ENCODE measurements at places on chromosomes 13 and 19. TPM values are rescaled to one million over a fixed set of nuclear protein-coding genes. Genes with fewer than 3 reads are reported as not detected.

DNA sequence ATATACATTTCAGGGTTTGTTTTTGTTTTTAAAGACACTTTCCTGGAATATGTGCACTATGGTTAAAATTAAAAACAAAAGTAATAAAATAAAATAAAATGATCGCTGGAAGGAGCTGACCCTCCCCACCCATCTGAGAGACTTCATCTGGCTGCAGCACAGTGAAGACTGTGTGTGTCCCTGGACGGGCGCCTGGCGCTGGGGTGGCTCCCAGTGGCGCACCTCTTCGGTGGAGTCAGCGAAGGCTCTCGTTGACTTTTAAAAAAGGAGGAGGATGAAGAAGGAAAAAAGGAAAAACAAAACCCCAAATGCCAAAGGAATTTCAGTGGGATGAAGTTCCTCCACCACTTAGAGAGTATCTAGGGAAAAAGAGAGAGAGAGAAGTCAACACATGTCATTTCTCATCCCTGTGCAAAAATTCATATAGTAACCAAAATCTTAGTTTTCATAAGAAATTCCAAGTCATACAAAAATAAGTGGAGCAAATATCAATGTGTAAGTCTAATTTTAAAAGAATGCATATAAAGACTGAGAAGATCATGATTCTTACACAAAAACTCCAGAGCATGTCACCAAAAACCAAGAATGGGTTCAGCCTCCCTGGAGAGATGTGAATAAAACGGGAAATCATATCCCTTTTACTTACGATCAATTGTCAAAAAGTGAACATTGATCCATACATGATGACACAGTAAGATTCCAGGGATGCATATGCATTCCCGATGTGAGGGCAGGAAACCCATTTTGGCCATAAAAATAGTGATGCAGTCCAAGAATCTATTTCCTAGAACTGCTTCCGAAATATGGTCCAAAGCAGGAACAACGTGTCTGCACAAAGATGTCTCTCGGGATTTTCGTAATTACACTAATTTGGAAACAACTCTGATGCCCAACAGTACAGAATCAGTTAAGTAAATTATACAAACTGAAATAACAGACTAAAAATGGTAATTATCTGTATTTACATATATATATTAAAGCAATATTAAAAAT is 123.8 kb downstream of the STK24 start:
- DNase-seq, result no peak
- no peaks in the 10 kb centered on the region for H3K27me3 ChIP-seq
- peaks cover 11% of the 10 kb centered on the region for H3K36me3 ChIP-seq
- no peaks in the 10 kb centered on the region for H3K4me1 ChIP-seq
- H3K4me3 ChIP-seq, result no peak overlapping the region

DNA sequence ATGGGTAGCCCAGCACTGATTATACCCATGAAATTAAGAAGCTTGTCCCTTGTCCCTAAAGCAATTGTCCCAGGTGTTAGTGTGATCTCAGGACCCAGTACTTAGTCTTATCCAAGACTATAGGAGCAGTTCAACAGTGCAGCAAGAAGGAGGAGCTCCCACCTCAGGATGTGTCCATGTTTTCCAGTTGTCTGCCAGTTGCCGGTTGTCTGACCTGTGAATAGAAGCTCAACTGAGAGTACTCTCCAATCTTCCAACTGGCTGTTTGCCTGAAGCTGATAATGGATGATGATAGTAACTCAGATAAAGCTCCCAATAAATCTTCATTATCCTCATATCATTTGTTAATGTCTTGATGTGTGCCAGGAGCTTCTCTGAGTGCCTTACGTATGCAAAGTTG is 107.2 kb upstream of the HTR2A start:
- H3K4me1 ChIP-seq, result no peaks in the 10 kb centered on the region
- no peak for DNase-seq
- no peak overlapping the region for H3K4me3 ChIP-seq

GRCh38 chr19:44745341-44745831 is 3.1 kb upstream of the BCL3 start:
- DNase-seq, result no peak
- H3K36me3 ChIP-seq, result no peaks in the 10 kb centered on the region
- H3K4me3 ChIP-seq, result no peak overlapping the region
- peaks cover 9% of the 10 kb centered on the region for H3K4me1 ChIP-seq
- H3K27me3 ChIP-seq, result no peaks in the 10 kb centered on the region
- no peak overlapping the region for H3K27ac ChIP-seq

DNA sequence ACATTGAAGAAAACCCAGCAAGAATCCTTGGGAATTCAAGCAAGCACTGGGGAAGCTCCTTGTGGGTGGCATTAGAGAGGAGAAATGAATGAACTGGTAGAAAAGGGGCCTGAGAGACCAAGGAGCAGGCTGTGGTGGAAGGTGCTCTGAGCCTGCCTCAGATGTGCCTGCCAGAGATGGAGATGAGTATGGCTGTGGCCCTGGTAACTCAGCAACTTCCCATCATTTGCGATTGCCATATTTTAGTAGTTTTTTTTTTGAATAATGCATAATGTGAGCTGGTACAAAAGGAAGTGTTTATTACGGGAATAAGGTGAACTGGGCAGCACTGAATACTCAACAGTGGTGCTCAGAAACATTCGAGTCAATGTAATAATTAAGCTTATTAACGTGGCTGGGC is 39.1 kb downstream of the ERICH6B start:
- no peaks in the 10 kb centered on the region for H3K36me3 ChIP-seq
- no peak overlapping the region for H3K4me3 ChIP-seq
- H3K27me3 ChIP-seq, result no peaks in the 10 kb centered on the region

DNA sequence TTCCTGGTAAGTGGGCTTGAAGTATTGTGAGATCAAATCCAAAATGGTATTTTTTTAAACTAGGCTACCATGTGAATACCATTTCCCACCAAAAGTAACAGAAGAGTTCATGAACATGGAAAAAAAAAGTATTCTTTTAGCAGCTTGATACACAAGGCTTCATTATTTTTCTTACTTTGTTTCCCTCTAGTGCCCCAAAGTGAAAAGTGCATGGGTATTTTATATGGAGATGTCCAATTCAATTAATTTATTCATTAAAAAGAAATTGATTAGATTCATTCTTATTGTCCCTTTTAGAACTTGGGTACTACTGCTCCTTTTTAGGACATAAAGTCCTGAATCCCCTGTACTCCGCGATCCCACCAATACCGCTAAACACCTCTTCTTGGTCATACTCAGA is 28.6 kb upstream of the SCEL start:
- peak; percentile 62 for DNase-seq
- no peak overlapping the region for H3K27ac ChIP-seq
- peaks cover 30% of the 10 kb centered on the region for H3K4me1 ChIP-seq
- H3K27me3 ChIP-seq, result no peaks in the 10 kb centered on the region
- H3K4me3 ChIP-seq, result no peak overlapping the region

- peak overlapping the region; percentile 64 for H3K27ac ChIP-seq
- peak; percentile 65 for DNase-seq
- no peaks in the 10 kb centered on the region for H3K36me3 ChIP-seq
- peaks cover 80% of the 10 kb centered on the region for H3K4me1 ChIP-seq
- H3K4me3 ChIP-seq, result no peak overlapping the region
These were observed 107.1 kb upstream of the UQCRFS1 start for GRCh38 chr19:29320086-29320485.

DNA sequence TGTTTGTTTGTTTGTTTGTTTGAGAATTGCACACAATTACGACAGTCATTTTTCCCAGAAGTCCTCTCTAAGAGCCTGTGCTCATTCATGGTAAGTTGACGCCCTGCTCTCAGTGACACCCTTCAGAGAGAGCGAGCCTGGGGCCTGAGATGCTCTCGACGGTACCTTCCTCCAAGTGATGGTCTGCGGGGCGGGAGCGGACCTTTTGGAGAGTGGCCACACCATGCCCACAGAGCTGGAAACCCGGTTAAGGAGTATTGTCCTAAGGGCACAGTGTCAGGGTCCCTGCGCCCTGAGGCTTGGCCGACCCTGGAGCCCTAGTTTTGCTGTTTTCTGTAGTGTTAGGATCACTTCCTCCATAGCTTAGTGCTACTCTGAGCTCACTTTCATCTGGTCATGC is 3.6 kb downstream of the POP4 start:
- H3K27ac ChIP-seq, result no peak overlapping the region
- H3K36me3 ChIP-seq, result peaks cover 6% of the 10 kb centered on the region
- peaks cover 21% of the 10 kb centered on the region for H3K4me1 ChIP-seq
- no peaks in the 10 kb centered on the region for H3K27me3 ChIP-seq
- no peak for DNase-seq

- DNase-seq, result no peak
- H3K4me3 ChIP-seq, result no peak overlapping the region
- 0 out of 2 replicates have a peak overlapping the region, but pooled peaks have one; percentile 27 for H3K27ac ChIP-seq
- no peaks in the 10 kb centered on the region for H3K27me3 ChIP-seq
These were observed 88.4 kb downstream of the DNAJC15 start for GRCh38 chr13:43111559-43112400.

DNA sequence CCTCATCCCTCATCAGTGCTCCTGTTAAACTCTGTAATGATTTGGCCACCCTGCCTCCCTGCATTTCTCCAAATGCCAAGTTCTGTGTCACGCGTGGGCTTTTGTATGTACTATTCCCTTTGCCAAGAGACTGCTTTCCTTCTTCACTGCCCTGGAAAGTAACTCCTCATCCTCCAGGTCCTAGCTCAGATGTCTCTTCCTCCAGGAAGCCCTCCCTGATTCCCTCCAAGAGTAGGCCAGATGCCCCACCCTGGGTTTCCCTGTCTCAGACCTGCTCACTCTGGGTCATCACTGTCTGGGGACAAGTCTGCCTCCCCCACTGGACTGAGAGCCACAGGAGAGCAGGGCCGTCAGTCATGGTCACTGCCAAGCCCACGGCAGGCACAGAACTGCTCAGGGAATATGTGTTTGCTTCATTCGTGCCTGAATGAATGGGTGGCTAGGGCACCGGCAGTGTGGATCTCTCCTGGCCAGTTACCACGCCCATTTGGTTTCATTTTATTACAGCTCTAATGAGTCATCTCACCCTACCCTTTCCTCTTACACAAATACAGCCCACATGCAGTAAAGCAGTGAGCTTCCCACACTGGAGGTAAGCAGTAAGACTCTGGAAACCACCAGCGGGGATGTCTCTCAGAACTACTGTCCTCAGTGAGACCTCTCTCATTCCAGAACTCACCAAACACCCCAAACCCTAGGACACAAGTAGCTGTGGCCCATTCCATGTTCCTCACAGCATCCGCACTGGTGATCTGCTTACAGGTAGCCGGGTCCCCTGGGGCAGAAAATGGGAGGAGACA is 12.1 kb upstream of the GPR4 start:
- no peaks in the 10 kb centered on the region for H3K4me1 ChIP-seq
- H3K27me3 ChIP-seq, result no peaks in the 10 kb centered on the region
- no peak for DNase-seq
- H3K4me3 ChIP-seq, result no peak overlapping the region

DNA sequence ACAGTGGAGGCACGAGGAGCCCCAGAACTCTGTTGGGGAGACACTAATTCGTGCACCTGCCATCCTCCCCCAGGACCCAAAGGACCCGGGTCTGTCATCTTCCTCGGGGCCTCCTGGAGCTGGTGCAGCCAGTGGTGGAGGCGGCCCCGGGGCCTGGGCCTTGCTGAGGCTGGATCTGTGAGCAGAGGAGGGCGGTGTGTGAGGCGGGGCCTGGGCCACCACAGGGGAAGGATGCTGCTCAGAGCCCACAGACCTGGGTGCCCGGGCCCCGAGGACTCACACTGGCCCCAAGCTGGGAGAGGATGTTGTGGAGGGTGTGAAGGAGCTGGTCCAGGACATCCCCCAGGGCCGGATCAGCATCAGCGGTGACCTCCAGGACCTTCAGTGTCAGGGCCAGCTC is 8.3 kb downstream of the IFNL3 start:
- no peak overlapping the region for H3K27ac ChIP-seq
- no peak overlapping the region for H3K4me3 ChIP-seq
- no peaks in the 10 kb centered on the region for H3K27me3 ChIP-seq
- no peaks in the 10 kb centered on the region for H3K36me3 ChIP-seq
- peaks cover 6% of the 10 kb centered on the region for H3K4me1 ChIP-seq

- no peak overlapping the region for H3K4me3 ChIP-seq
- no peaks in the 10 kb centered on the region for H3K27me3 ChIP-seq
- no peak for DNase-seq
- H3K4me1 ChIP-seq, result peaks cover 30% of the 10 kb centered on the region
- H3K27ac ChIP-seq, result no peak overlapping the region
These were observed 72.4 kb downstream of the STK24 start for GRCh38 chr13:98504371-98504963.

DNA sequence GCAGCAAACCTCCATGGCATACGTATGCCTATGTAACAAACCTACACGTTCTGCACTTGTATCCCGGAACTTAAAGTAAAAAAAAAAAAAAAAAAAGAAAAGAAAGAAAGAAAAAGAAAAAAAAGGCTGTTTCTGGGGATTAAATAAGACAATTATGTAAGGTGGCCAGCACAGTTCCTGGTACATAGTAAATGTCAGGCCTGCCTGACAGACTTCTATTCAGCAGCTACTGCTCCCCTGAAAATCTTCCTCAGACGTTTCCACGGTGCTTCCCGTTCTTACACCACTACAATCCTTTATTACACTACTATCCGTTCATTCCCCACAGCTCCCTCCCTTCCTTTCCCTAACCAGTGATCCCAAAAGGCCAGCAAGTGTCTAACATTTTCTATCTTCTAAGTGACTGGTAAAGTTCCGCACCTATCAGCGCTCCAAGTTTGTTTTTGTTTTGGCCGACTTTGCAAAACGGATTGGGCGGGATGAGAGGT is 636 bp upstream of the RB1 start:
- peak overlapping the region; percentile 98 for H3K4me3 ChIP-seq
- peak overlapping the region; percentile 91 for H3K27ac ChIP-seq
- no peak for DNase-seq

GRCh38 chr13:49148405-49148804 is 71.7 kb upstream of the MLNR start:
- H3K4me1 ChIP-seq, result peaks cover 4% of the 10 kb centered on the region
- H3K36me3 ChIP-seq, result peaks cover 71% of the 10 kb centered on the region
- no peak for DNase-seq

DNA sequence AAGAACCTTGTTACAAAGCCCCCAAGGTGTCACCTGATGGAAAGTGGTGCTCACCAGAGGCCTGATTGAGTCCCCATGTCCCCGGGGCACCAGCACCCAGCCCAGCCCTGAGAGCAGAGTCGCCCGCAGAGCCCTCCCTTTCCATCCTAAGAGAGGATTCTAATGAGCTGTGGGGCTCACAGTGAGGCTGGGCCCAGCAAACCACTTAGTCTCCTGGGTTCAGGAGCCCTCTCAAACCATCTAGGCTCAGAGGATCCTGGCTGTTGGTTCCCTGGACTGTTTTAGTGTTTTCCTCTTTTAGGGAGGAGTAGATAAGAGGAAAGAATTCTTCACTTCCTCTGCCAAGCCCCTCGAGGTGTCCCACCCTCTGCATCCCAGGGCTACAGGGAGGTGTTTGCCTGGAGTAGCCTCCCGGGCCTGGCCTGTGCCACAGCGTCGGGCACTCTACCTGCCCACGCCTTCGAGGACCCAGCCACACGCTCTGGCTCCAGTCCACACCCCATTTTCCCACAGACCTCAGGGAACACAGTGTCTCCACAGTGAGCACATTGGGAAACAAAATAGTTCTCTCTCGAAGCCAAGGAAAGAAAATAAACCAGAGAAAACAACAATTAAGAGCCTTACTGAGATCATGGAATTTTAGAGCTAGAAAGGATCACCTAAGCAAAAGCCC is 34.4 kb downstream of the DHRS12 start:
- H3K27ac ChIP-seq, result no peak overlapping the region
- H3K4me3 ChIP-seq, result no peak overlapping the region
- H3K36me3 ChIP-seq, result no peaks in the 10 kb centered on the region
- no peaks in the 10 kb centered on the region for H3K27me3 ChIP-seq

PIBF1 gene
- total RNA-seq, result 27.8 TPM

ZNF134 gene
- 23.4 TPM for total RNA-seq

SULT2B1 gene
- not detected for total RNA-seq

GRIN3B gene
- total RNA-seq, result 1.4 TPM

NOTCH3 gene
- total RNA-seq, result 3.2 TPM

ATP8A2 gene
- not detected for total RNA-seq

ZSCAN18 gene
- total RNA-seq, result not detected

CGB2 gene
- total RNA-seq, result not detected

LIN37 gene
- total RNA-seq, result 12.4 TPM
